CD4-positive, alpha-beta T cell (primary cell): ENCODE measurements at places on chromosomes 5 and 9. TPM values are rescaled to one million over a fixed set of nuclear protein-coding genes. Genes with fewer than 3 reads are reported as not detected.

GRCh38 chr5:35354751-35355150 lies 124.5 kb upstream of the PRLR start:
- H3K27ac ChIP-seq, result no peak overlapping the region
- DNase-seq, result no peak
- peaks cover 4% of the 10 kb centered on the region for H3K27me3 ChIP-seq
- no peaks in the 10 kb centered on the region for H3K4me1 ChIP-seq
- no peaks in the 10 kb centered on the region for H3K36me3 ChIP-seq
- no peak overlapping the region for H3K4me3 ChIP-seq

DNA sequence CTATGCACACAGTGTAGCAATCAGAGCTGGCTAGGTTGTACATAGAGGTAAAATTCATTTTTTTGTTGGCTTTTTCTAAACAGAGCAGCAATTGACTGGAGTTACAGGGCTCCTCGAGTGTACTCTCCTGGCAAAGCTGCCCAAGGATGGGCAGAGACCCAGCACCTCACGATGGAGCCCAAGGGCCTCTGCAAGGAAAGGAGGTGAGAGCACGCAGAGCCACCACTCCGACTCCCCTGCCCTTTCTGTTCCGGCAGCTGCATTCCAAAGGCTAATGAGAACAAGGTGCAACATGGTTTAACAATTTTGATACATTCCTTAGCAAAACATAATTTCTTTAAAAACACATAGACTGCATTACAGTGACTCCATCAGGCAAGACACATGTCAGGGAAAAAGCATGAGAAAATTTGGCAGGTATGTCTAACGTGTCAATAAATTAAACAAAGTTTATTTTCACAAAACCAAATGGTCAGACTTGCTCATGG lies 47.5 kb downstream of the SAXO1 start:
- no peaks in the 10 kb centered on the region for H3K27me3 ChIP-seq
- no peak overlapping the region for H3K4me3 ChIP-seq
- H3K36me3 ChIP-seq, result no peaks in the 10 kb centered on the region
- H3K4me1 ChIP-seq, result no peaks in the 10 kb centered on the region
- no peak overlapping the region for H3K27ac ChIP-seq

HTR1A gene
- total RNA-seq, result not detected

IFNA8 gene
- not detected for total RNA-seq

SARDH gene
- 18.5 TPM for total RNA-seq
